ENCODE measurements at places on chromosomes 6 and 20.

GRCh38 chr6:118913161-118913560 is 19.2 kb downstream of the ASF1A start:
- no peak for DNase-seq

GRCh38 chr6:161844804-161845203 is 570.9 kb upstream of the AGPAT4 start:
- DNase-seq, result no peak

- DNase-seq, result no peak
Measured at GRCh38 chr6:130906736-130907381, 79.7 kb downstream of the SMLR1 start.

- DNase-seq, result no peak
Measured at GRCh38 chr6:140064366-140064765, 689.9 kb upstream of the CITED2 start.

DNA sequence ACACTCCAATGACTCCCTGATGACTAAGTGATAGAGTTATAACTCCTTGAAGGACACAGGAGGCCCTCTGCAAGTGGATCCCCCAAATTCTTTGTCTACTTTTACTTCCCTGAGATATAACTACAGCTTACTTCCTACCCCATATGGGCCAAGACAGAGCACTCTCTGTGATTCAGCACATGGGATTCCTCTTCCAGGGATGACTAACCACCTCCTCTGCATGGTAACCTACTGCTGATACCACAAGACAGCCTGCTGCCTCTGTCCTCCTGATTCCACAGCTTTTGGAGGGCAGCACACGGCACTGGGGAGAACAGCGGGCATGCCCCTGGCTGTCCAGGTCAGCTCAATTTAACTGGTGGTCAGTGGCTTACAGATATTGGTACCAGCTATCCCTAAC is 675.7 kb upstream of the AGPAT4 start:
- DNase-seq, result no peak

DNA sequence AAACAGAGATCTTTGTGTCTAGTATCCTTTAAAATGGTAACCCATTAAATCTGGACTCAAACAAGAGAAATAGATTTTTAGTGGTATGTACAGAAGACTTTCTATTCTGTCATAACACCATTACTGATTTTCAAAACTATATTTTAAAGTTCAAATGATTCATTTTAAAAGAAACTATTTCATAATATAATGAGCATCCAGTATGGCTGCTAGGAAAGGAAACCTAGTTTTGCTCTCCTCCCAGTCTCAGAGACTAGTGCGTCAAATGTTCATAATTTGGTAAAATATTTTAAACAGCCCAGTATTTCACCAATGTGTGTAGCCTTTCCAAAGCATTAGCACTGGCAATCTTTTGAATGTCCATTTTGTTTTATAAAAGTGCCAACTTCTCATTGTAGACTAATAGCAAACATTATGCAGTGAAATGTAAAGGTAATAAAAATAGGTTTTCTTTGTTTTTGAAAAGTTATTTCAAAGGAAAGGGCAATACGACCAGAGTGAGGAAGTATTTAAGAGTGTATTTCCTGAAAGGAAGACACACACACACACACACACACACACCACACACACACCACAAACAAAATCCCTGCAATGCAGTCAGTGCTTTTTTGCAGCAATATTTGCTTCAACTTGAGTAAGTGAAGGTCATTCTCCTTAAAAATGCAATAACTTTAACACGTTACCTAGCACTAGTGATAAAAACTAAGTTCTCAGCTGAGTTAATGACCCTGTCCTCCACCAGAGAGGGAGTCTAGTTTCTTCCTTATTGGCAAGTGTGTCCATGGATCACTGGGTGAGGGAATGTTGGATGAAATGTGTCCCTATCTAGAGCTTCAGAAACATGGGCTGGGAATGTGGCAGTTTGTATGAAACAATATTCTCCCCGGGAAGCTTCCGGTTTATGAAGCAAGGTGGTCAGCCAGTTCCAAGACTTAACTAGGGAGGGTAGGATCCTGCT is 4.6 kb downstream of the PPP1R3G start:
- DNase-seq, result no peak

GRCh38 chr6:2232445-2232844 is 13.0 kb downstream of the GMDS start:
- DNase-seq, result no peak

GRCh38 chr6:21587179-21587960 is 6.2 kb upstream of the SOX4 start:
- no peak for DNase-seq

DNA sequence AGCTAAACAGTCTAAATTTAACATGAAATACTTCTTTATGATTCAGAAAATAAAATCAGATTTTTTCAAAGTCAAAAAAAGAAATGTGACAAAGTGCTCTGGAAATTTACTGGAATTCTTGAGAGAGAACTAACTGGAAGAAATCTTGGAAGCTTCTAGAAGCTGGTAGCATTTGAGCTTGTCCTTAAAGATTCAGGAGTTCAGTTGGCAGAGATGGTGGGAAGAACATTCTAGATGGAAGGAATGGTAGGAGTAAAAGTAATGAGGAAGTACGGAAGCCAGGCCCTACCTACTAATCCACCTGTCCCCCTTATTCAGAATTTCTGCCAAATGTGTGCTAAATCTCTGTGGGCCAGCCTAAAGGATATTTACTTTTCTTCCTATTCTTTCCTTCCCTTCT is 21.2 kb downstream of the RALY start:
- DNase-seq, result no peak

- DNase-seq, result no peak
Measured at GRCh38 chr20:8424010-8424409, 291.9 kb downstream of the PLCB1 start.

DNA sequence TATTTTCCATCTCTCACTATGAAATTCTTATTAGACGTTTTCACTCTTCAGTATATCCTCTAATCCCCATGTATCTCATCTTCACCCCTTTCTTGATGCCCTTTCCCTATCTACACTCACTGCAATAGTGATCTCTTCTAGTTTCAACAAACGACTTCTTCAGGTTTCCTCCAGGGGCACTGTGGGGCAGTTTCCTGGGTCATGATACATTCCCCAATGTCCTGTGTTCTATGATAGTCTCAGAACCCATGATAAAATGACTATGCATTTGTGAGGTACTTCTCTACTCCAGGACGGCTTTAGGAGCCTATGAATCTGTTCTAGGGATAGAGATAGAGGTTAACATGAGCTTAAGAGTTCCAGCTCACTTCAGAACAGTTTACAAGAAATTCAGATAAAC is 183.3 kb downstream of the FOXC1 start:
- no peak for DNase-seq

- no peak for DNase-seq
Measured at GRCh38 chr6:159969921-159970320, 1.0 kb downstream of the IGF2R start.

DNA sequence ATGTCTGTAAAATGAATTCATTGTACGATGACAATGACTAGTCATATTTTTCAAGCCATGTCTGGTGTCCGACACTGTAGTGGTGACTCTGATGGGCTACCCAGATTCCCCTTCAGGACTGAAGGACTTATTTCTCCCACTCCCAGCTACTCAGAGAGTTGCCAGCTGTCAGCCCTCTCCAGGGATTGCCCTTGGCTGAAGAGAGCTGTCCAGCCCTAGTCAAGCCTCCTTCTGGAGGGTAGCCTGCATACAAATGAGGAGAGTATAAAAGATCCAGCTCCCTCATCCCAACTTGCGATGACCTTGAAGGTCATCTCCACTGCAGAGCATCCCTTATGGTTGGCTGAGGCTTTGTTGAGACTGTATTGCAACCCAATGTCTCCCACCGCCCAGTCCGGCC is 29.9 kb downstream of the JPH2 start:
- no peak for DNase-seq

DNA sequence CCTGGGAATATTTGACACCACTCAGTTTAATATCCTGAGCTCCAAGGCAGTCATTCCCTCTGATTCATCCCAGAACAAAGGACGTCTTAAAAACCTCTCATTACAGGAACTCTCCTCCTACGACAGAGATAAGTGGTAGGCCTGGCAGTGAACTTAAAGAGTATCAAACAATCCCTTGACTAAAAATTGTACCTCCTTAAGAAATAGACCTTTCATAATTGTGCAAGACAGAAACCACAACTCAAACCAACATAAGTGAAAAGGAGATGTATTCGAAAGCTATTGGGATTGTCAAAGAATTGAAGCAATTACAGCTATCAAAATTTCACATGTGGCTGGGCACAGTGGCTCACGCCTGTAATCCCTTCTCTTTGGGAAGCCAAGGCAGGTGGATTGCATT is 19.1 kb upstream of the BNIP5 start:
- DNase-seq, result no peak

DNA sequence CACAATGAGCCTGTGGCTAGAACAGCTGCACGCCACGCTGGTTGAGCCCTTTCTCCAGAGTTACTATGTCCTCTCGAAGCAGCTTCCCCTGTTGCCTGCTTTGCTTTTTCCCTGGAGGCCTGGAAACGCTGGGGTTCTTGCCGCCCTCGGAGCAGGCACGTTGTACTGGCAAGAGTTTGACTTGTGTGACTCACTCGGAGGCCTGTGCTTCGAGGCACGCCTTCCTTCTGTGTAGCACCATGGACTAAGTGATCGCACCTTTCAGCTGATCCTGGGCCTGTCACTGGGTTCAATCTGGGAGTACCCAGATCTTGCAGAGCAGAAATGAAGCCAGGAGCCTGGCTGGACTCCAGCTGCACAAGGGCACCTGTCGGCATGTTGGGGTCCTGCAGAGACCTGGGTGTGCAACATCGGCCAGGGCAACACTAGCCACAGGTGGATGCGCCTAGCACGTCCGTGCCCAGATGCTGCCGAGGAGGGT is 5.2 kb downstream of the INSM1 start:
- DNase-seq, result no peak

DNA sequence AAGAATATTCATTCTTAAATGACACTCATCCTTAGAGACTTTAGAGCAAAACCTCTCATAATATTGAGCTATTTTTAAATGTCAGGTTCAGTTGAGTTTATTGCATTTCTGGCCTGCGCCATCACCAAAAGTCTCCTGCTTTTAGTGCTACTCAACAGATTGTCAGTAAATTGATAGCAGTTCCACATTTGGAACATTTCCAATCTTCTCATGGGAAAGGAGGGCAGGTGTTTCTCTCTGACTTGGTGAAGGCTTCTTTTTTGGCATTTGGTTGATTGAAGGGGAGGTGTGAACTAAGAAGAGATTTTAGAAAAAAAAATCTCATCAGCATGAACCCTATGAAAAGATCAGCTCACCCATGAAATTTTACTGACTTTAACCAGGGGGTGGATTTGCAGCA is 125.9 kb upstream of the INSM1 start:
- no peak for DNase-seq

DNA sequence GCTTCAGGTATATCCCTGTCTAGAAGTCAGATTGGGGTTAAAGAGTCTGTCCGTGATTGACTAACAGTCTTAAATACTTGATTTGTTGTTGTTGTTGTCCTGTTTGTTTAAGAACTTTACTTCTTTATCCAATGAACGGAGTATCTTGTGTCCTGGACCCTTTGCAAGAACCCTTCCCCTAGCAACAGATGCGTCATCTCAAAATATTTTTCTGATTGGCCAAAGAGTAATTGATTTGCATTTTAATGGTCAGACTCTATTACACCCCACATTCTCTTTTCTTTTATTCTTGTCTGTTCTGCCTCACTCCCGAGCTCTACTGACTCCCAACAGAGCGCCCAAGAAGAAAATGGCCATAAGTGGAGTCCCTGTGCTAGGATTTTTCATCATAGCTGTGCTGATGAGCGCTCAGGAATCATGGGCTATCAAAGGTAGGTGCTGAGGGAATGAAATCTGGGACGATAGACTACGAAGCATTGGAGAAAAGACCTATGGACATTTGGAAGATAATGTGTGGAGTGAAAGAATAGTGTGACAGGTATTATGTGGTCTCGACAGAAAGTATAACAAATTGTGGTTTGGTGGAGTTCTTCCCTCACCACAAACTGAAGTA is at the start of gene HLA-DRA:
Gene HLA-DRA, plus strand, starts transcription at position 286 of the 613 bp plus-strand sequence. Its CDS starts 64 bp downstream, at position 350.
- no peak for DNase-seq

- DNase-seq, result peak; percentile 13
Measured at GRCh38 chr20:3716195-3716834, 3.9 kb upstream of the SIGLEC1 start.

DNA sequence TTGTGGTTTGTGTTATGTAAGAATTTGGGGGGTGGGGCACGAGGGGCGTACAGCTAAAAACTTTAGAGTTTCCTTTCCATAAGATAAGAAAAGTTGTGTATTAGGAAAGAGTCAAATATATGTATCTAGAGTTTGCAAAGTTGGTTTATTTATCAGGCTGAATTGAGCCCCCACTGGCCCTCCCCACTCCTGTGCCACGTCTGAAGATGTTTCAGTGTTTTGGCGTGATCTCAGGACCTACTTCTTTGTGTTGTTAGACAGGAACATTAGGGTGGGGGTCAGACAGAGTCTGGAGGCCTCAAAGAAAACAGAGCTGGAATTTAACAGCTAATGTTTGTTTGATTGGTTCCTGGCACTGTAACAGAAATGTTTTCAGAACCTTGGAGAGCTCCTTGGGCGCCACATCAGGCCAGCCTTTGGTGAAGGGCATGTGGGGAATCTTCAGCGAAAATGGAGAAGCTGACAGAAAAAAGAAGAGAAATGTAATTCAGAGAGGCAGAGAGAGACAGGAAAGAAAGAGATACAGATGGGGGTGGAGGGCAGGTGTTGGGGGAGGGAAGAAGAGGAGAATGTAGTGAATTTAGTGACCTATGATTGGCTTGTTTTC is 674 bp downstream of the NRSN1 start:
- DNase-seq, result peak; percentile 1

DNA sequence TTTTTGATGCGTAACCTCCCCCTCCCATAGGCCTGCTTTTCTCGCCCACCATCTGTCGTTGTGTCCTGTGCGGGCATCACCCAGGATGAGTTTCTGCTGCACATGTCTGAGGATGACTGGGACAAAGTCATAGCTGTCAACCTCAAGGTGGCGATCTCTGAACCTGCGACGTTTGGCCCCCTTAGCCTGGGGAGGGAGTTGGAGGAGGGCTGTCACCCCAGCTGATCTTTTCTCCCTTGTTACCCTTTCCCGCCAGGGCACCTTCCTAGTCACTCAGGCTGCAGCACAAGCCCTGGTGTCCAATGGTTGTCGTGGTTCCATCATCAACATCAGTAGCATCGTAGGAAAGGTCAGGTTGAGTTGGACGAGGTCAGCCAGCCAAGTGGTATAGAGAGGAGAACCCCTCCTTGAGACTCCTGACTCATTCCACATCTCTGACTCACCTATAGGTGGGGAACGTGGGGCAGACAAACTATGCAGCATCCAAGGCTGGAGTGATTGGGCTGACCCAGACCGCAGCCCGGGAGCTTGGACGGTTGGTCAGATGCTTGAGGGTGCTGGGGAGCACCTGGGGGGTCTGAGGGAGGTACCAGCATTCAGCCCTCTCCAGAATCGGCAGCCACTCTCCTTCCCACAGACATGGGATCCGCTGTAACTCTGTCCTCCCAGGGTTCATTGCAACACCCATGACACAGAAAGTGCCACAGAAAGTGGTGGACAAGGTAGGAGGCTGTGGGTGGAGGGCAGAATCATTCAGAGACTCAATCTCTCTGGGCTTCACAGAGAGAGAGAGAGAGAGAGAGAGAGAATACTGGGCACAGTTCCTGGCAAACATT is 954 bp downstream of the HSD17B8 start:
- DNase-seq, result no peak

DNA sequence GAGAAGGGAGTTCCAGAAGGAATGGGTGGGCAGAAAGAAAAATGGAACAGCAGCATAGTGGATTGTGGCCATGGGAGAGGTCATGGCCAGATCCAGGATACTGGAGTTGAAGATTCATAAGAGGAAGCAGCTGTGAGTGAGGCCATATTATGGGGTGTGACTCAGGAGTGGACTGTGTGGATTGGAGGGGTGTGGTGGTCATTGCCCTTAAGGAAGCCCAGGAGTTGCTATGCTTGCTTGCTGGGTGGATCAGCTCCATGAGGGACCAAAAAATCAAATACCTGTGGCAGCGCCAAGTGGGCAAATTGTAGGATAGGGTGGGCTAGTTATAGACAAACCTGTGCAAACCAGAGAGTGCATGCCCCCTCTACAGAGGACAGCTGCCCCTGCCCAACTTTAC is 18.3 kb downstream of the LRRC1 start:
- no peak for DNase-seq

Measured in fibroblast of skin of left biceps (primary cell).